ENCODE measurements at places on chromosomes 1 and 21.

DNA sequence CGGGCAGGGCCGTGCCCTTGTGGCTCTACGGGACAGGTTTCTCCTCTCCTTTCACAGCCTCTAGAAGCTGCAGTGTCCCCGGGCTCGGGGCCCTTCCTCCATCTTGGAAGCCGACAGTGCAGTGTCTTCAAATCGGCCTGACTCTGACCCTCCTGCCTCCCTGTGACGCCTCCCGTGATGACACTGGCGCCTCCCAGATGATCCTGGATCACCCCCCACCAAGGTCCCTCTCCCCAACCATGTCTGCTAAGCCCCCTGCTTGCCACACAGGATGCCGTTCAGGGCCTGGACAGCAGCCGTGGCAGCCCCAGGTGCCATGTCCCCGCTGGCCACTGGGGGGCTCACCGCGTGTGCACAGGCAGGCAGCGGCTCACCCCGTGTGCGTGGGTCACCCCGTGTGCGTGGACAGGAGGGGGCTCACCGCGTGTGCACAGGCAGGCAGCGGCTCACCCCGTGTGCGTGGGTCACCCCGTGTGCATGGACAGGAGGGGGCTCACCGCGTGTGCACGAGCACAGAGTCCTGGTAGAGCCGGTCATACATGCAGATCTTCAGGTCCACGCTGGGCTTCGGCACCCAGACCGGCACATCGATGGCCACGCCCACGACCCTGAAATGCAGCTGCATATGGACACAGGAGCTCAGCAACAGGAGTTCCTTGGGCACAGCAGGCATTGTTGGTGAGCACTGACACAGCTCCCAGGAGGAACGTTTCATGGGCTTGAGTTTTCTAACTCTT is 24.9 kb upstream of the TMEM52 start:
- peak; percentile 60 for DNase-seq

- peak; percentile 15 for DNase-seq
These were observed 35.9 kb upstream of the PTGFRN start for GRCh38 chr1:116873680-116874271.

- DNase-seq = no peak
These were observed 131.9 kb downstream of the FGGY start for GRCh38 chr1:59428828-59429227.

DNA sequence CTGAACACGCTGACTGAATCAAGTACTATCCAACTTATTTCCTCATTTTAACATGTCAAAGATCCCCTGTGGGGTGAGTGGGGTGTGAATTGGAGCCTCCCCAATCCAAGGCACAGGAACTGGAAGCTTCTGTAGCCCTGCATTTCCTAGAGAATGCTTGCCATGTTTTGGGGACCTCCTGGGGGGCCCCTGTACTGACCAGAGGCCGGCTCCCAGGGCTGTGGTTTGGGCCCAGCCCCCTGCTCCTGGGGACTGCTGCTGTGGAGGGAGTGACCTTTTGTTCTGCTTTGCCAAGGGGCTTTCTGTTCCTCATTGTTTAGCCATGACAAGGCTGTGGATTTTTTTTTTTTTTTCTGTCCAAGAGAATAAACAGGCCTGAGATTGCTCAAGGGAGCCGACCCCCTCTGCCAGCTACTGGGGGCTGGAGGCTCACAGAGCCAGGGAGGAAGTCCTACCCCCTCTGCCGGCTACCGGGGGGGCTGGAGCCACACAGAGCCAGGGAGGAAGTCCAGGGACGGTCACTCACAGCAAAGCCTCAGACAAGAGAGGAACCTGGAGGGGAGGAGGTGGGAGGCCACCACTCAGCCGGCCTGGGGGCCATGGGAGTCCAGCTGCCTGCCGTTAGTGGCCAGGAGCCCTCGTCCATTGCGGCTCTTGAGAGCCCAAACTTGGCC is 17.4 kb downstream of the TNFRSF1B start:
- DNase-seq = peak; percentile 97

GRCh38 chr1:57420981-57421785 is 2.7 kb downstream of the DAB1 start:
- DNase-seq = peak; percentile 33

GRCh38 chr1:221099747-221100595 is 220.7 kb downstream of the HLX start:
- DNase-seq = no peak

DNA sequence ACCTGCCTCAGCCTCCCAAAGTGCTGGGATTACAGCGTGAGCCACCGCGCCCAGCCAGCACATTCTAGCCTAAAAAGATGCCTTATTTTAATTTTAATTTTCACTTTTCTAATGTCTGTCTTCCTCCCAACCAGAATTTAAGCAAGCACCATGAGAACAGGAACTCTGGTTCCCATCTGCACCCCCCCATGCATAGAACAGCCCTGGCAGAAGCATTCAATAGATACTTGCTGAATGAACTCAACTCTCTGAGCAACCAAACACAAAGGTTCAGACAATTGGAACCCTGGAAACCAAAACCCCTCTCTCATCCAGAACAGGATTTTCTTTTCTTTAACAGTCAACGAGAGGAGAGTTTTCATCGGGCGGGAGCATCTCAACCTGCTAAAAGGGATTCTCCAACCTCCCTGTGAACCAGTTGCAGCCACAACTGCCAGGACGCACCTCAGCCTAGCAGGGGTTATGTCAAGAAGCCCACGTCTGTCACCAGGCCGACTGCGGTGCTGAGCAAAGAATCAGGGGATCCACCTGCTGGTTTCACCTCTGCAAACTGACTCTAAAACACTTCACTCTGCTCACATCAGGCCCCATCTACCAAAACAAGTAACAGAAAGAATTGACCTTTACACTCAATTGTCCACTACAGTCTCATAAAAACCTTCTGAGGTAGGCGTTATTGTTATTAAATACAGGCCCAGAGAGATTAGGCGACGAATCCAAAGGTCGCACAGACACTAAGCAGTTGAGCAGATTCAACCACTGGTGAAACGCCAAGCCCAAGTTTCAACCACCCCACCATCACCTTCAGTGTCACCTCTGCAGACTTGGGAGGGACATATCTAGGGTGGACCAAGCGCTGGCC is 1.7 kb downstream of the KIAA2013 start:
- DNase-seq = no peak

- no peak for DNase-seq
These were observed 178.0 kb downstream of the TOMM20 start for GRCh38 chr1:234950598-234950997.

GRCh38 chr1:28134651-28135207 is 41.8 kb downstream of the PTAFR start:
- no peak for DNase-seq

GRCh38 chr1:96164053-96164452 is 557.5 kb upstream of the PTBP2 start:
- DNase-seq = no peak

GRCh38 chr1:11529330-11529729 is 50.4 kb downstream of the DISP3 start:
- DNase-seq = no peak

DNA sequence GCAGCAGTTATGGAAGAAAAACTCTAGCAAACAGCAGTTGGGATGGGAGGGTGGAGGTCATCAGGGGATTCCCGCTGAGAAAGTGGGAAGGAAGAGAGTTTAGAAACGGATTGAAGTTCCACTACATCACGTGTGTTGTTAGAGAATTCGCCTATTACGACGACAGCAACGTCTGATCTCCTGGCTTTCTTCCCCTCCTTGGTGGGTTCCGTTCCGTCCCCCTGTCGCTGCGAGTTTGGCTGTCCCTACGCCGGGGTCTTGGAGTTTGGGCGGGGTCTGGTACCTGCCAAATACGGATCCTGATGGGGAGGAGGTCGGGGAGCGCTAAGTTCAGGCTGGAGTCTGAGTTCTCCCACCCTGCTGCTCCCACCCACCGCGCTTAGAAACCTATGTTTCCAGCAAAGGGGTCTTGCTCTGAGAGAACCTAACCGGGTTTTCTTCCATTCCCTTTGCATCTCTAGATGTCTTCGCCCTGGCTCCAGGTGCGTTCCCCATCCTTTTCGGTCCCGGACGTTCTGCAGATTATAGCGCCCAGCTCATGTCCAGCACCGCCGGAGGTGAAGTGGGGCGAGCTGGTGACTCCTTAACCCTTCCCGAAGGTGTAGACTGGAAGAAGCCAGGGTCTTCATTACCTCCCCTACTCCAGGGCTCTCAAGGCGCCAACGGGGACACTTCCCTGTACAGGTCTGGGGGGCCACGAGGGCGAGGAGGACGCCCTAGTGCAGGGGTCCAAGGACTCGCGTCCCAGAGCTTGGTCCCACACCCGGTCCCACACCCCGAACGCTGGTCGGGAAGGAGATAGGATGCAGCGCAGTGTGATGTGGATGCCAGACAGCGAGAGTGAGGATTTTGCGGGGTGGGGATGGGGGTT is 641 bp upstream of the KCNK2 start:
- no peak for DNase-seq

GRCh38 chr1:23044035-23044434 is 24.8 kb downstream of the KDM1A start:
- no peak for DNase-seq

DNA sequence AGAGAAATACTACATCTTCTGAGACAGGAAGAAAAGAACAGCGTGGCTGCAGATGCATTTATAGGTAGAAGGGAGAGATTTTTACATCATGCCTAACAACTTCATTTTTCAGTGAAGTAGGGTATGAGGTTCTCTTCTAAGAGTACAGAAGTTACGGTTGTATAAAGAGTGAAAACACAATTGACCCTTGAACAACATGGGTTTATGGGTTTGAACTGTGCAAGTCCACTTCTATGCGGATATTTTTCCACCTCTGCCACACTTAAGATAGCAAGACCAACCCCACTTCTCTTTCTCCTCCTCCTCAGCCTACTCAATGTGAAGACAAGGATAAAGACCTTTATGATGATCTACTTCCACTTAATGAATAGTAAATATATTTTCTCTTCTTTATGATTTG is 64.5 kb downstream of the RPAP2 start:
- no peak for DNase-seq

DNA sequence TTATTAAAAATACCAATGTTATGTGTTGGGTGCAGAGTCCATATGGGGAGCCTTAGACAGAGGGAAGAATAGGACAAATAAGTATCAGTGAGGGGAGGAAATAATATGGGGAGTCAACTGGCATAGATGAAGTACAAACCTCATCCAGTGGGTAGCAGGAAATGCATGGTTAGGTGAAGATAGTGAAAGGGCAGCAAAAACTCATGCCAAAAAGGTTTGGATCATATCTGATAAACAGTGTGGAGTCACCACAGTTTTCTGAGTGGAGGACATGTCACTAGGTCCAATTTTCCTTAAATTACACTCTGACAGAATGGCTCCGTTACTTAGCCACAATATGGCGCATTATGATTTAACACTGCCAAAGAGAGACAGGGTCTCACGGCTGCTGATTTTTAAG is 10.3 kb downstream of the DUSP23 start:
- DNase-seq = no peak

- DNase-seq = no peak
These were observed 8.2 kb downstream of the KCNA2 start for GRCh38 chr1:110597966-110598365.

- peak; percentile 61 for DNase-seq
These were observed 154.0 kb downstream of the TGFB2 start for GRCh38 chr1:218499011-218499691.

GRCh38 chr1:97364086-97364485 is 556.7 kb downstream of the DPYD start:
- DNase-seq = no peak

DNA sequence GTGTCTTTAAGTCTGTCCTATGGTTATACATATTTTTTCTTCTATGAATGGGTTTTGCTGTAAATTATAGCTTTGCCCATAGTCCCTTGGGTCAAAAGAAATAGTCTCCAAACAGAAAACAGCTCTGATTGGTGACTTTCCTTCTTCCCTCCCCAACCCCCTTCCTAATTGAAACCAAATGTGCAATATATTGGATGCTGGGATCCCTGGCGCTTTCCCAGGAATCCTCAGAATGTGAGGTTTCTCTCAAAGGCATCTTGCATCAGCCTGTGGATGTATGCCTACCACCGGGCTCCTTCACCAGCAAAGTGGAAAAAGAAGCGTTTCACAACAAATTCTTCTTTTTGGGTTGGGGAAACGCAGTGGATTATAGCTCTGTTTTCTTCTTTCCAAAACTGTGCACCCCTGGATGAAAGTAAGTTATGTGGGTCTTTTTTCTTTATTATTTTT is at the start of gene DDR2:
TSS of gene DDR2 (plus strand) at position 248 of the 450 bp plus-strand sequence. CDS start 86,600 bp downstream, outside the sequence.
- DNase-seq = peak; percentile 92

DNA sequence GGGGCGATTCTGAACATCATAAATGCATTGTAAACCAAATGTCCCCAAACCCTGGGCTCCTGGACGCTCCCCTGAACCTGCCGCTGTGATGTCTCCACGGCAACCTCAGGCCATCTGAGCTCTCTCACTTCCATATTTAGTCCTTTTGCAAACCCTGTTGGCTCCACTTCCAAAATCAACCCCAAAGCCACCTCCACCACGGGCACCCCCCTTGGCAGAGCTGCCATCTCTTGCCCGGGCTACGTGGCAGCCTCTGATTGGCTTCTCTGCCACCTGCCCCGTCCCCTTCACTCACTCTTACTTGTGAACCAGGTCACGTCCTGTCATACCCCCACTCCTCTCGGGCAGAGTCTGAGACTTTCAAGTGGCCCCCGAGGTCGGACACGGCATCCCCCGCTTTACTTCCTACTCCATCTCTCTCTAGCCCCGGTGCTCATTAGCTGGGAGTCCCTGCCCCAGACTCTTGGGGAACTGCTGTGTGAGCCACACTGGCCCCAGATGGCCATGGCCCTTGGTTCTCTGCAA is 15.8 kb downstream of the PRXL2B start:
- no peak for DNase-seq

- peak; percentile 75 for DNase-seq
These were observed 107.5 kb upstream of the HOOK1 start for GRCh38 chr1:59707178-59707791.

DNA sequence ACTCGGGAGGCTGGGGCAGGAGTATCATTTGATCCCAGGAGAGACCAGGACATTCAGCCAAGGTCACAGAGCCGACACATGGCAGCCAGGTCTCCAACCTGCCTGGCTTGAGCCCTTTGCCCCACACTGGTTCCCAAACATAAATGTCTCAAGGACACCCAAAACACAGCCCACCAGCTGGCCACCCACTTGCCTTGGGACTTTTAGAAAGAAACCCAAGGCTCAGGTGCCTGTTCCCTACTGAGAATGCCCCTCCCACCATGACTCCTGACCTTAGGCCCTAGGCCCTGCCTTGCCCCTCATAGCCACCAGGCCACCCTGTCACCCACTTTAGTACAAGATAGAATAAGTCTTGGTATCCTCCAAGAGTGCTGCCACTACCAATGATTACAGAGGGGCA is 41.9 kb upstream of the LRP8 start:
- no peak for DNase-seq

- no peak for DNase-seq
These were observed 101.8 kb downstream of the RHOU start for GRCh38 chr1:228837032-228837431.

Data from lung (tissue), 17 donors.